Mesothelial cell of epicardium (in vitro differentiated cells): ENCODE measurements at places on chromosomes 2 and 18. TPM values are rescaled to one million over a fixed set of nuclear protein-coding genes. Genes with fewer than 3 reads are reported as not detected.

The RRM2 gene
- 30.8 to 35.7 TPM (median 32.7 TPM) in 3 replicates for total RNA-seq

The SCYGR4 gene
- not detected in 3 replicates for total RNA-seq

The NAT8 gene
- not detected in 3 replicates for total RNA-seq

The COLEC12 gene
- total RNA-seq: 68.7 to 70.5 TPM (median 70.0 TPM) in 3 replicates

The SULT1C2 gene
- total RNA-seq: 0.05 to 0.13 TPM in 2 of 3 replicates, not detected in the other

The SCG2 gene
- 2.0 to 2.3 TPM (median 2.0 TPM) in 3 replicates for total RNA-seq

The TGIF1 gene
- 96.6 to 110 TPM (median 103 TPM) in 3 replicates for total RNA-seq

GRCh38 chr2:144519934-144520731 is at the start of gene ZEB2:
Gene ZEB2, minus strand, starts transcription at chr2:144520119. Its CDS starts 2,769 bp downstream, at chr2:144517350.
- DNase-seq: no peak

- no peak for DNase-seq
These were observed 40.0 kb upstream of the AGPS start for GRCh38 chr2:177352441-177353186.

- DNase-seq: no peak
These were observed 157.9 kb downstream of the GULP1 start for GRCh38 chr2:188449561-188449960.

DNA sequence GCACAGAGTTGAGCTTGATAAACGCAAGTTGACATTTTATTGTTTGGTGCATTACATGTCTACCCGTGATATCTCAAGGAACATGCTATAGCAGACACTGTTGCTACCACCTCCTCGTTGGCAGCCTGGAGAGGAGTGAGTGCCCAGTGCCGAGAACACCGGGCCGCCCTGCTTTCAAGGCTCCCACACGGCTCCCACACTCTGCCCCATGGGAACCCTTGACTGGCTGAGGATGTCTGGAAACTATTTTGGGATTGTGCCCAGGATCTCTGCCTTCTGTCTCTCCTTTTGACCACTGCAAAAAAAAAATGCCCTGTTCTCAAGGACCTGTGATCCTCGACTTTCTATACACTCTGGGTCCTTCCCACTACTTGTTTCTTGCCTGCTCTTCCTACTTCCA is 21.1 kb downstream of the TET3 start:
- no peak for DNase-seq

DNA sequence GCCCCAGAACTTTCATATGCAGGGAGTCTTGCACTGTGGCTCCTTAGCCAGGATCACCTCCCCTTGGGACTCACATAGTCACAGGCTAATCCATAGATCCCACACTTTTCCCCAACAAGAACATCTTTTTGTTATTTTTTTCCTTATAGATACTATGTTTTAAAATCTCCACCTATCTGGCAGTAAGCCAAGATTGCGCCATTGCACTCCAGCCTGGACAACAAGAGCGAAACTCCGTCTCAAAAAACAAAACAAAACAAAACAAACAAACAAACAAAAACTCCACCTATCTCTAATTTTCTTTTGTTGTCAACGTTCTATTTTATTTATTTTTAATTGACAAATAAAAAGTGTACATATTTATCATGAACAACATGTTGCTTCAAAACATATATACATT is 141.7 kb downstream of the PDE11A start:
- DNase-seq: no peak

DNA sequence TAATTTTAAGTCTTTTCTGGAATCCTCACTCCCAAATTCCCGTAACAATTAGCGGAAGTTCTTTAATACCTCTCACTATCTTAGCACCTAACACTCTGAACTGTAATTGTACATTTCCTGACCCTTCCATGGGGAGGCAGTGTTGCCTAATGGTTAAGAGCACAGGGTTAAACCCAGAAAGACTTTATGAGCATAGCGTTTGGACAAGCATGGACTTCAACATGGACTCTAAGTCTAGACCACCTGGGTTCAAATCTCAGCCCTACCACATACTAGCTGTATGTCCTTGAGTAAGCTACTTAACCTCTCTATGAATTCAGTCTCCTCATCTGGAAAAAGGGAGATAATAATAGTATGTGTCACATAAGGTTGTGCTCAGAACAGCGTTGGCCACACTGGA is 13.0 kb downstream of the ANTXR1 start:
- no peak for DNase-seq

- DNase-seq: no peak
These were observed 205.9 kb downstream of the C1D start for GRCh38 chr2:67856866-67857265.
